ENCODE measurements at places on chromosomes 12 and 14. TPM values are rescaled to one million over a fixed set of nuclear protein-coding genes. Genes with fewer than 3 reads are reported as not detected.

The PZP gene
- total RNA-seq = 0.13 TPM

The CD4 gene
- 4.9 TPM for total RNA-seq

DNA sequence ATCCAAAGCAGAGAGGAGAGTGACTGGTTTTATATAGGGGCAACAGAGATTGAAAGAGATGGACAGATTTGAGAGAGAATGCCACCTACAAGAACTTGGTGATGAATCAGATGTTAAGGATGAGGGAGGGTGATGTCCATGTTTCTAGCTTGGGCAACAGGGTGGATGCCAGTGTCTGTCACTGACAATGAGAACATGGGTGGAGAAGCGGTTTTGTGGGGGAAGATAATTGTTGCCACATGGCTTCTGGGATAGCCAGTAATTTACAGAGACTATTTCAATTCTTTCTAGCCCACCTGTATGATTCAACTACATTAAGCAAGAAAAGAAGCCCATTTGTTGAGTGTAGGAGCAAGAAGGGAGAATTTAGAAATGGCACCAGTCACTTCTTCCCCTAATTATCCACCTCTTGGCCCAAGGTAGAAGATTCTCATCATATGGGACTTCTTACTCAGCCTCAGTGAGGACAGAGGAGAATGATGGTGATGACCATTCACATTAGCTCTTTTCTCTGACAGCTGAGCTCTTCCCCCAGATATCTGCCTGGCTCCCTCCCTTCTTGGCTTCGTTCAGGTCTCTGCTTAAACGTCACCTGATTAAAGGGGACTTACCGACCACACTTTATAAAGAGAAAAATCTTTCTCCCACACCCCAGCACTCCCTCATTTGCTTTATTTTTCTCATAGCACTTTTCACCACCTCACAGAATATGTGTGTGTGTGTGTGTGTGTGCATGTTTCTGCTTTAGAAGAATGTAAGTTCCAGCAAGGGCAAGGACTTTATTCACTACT, 117.8 kb downstream of the DUSP6 start:
- H3K36me3 ChIP-seq = no peaks in the 10 kb centered on the region
- H3K27me3 ChIP-seq = no peaks in the 10 kb centered on the region
- DNase-seq = no peak
- H3K4me3 ChIP-seq = no peak overlapping the region

The GSG1 gene
- total RNA-seq = not detected

- H3K36me3 ChIP-seq = no peaks in the 10 kb centered on the region
- no peak overlapping the region for H3K27ac ChIP-seq
- no peak overlapping the region for H3K4me3 ChIP-seq
Measured at GRCh38 chr12:119375883-119376190, 41.3 kb downstream of the CCDC60 start.

DNA sequence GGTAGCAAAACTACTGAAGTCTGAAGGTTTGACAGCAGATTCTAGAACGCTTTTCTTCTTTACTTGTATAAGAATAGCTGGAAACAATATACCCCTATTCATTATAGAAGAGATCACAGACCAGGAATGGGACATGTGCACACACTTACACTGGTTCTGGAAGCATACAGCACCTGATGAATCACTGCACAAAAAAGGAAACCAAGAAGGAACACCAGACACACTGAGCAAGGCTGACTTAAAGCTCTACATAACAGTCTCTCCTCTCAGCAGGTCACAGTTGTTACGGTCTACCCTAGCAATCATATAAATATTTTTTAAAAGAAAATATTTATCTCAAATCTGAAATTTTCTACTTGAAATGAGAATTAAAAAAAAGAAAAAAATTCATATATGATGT, 13.5 kb downstream of the ATP2B1 start:
- H3K4me1 ChIP-seq = peaks cover 67% of the 10 kb centered on the region
- peak overlapping the region; percentile 41 for H3K4me3 ChIP-seq
- peak overlapping the region; percentile 74 for H3K27ac ChIP-seq
- H3K27me3 ChIP-seq = no peaks in the 10 kb centered on the region
- DNase-seq = no peak

GRCh38 chr12:75876832-75877762, 154.5 kb downstream of the PHLDA1 start:
- no peaks in the 10 kb centered on the region for H3K36me3 ChIP-seq
- H3K4me3 ChIP-seq = no peak overlapping the region
- DNase-seq = no peak
- H3K27ac ChIP-seq = no peak overlapping the region
- H3K4me1 ChIP-seq = no peaks in the 10 kb centered on the region

- DNase-seq = no peak
- no peak overlapping the region for H3K4me3 ChIP-seq
- H3K4me1 ChIP-seq = no peaks in the 10 kb centered on the region
- peaks cover 76% of the 10 kb centered on the region for H3K36me3 ChIP-seq
- no peak overlapping the region for H3K27ac ChIP-seq
- H3K27me3 ChIP-seq = no peaks in the 10 kb centered on the region
Measured at GRCh38 chr14:99407416-99407815, 73.2 kb downstream of the SETD3 start.

- H3K27me3 ChIP-seq = no peaks in the 10 kb centered on the region
- DNase-seq = peak; percentile 85
- H3K36me3 ChIP-seq = no peaks in the 10 kb centered on the region
Measured at GRCh38 chr12:104215638-104216297, at the start of gene TXNRD1. TSS of gene TXNRD1 (plus strand) at chr12:104215779. CDS start at chr12:104215803, 24 bp downstream.

The CLEC1A gene
- 3.8 TPM for total RNA-seq

The KRT71 gene
- not detected for total RNA-seq

DNA sequence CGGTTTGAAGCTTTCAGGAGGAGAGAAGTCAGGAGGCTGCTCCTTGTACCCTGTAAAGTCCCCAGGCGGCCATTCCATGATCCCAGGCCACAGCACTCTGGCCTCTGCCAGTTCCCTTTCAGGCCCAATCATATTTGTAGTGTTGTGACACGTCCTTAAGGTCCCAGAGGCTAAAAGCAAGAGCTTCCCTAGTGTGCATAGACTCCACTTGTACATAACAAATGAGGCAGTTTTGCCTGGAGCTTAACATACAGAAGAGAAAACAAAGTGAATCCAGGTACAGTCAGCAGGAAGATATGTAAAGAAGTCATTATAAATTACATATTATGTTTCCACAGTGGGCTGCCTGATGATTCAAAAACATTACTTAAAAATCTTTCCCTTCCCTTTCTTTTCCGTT, 81.1 kb upstream of the RPH3A start:
- H3K27ac ChIP-seq = no peak overlapping the region
- H3K27me3 ChIP-seq = peaks cover 3% of the 10 kb centered on the region
- H3K4me1 ChIP-seq = no peaks in the 10 kb centered on the region
- DNase-seq = no peak
- H3K4me3 ChIP-seq = no peak overlapping the region

DNA sequence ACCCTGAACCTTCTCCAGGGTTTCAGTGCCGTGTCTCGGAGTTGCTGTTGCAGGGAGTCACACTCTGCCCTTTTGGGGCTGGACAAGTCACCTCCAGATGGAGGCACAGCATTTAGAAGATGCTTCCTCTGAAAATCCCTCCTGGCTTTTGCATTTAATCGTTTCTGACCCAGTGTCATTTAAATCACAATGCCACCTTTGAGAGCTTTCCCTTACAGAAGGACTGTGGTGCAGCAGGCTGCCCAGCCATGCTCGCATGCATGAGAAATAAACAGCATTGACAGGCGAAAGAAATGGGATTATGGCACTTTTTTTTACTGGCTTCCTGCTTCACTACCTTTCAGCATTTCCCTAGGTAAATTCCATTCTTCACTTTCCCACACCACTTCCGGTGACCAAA, 113.4 kb upstream of the DYRK2 start:
- no peak overlapping the region for H3K27ac ChIP-seq
- H3K27me3 ChIP-seq = no peaks in the 10 kb centered on the region
- no peaks in the 10 kb centered on the region for H3K36me3 ChIP-seq
- no peak overlapping the region for H3K4me3 ChIP-seq
- no peak for DNase-seq
- H3K4me1 ChIP-seq = no peaks in the 10 kb centered on the region

DNA sequence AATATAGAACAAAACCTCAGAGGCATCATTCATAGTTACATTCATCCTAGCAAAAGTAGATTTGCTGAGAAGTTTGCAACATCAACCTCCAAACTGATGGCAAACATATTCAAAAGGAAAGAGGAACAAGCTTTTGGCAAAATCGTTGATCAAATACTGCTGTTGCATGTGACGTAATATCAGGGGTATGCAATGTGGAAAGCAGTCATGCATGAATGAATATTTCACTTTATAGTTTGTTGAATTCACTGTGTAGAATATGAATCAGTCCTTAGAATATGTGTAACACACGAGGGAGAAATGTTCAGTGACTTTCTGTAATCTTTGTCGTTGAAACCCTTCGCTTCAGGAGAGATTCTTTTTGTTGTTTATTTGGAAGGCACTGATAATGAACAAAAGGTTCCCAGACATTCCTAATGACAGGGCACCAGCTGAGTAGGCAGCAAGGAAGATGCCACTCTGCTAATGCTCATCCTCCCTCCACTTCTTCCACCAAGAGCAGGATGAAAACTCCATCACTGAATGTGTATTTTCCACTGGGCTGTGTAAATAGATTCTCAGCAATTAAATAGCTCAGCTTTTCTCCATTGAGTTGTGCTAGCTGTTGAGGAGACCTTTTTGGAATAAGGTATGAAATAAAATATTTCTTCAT, 126.1 kb downstream of the PELI2 start:
- H3K27me3 ChIP-seq = no peaks in the 10 kb centered on the region
- no peak overlapping the region for H3K4me3 ChIP-seq
- no peak overlapping the region for H3K27ac ChIP-seq
- no peaks in the 10 kb centered on the region for H3K4me1 ChIP-seq

DNA sequence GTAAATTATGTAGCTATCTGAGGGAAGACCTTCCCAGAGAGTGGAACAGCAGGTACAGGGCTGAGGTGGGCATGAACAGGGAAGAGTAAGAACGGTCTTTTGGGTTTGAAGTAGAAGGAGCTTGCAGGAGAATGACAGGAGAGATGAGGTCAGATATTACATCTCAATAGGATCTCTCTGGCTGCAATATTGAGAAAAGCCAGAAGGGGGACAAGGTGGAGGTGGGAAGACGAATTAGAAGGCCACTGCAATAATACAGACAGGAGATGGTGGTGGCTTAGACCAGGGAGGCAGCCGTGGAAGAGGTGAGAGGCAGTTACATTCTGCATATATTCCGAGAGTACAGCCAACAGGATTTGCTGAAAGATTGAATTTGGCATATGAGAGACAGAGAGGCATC, 310.2 kb downstream of the APAF1 start:
- no peak overlapping the region for H3K4me3 ChIP-seq
- H3K27me3 ChIP-seq = no peaks in the 10 kb centered on the region
- DNase-seq = no peak
- H3K27ac ChIP-seq = no peak overlapping the region
- no peaks in the 10 kb centered on the region for H3K36me3 ChIP-seq

GRCh38 chr12:52212701-52213563, 20.1 kb upstream of the KRT7 start:
- peaks cover 4% of the 10 kb centered on the region for H3K4me1 ChIP-seq
- no peak overlapping the region for H3K27ac ChIP-seq
- no peak overlapping the region for H3K4me3 ChIP-seq
- H3K36me3 ChIP-seq = no peaks in the 10 kb centered on the region
- no peaks in the 10 kb centered on the region for H3K27me3 ChIP-seq

DNA sequence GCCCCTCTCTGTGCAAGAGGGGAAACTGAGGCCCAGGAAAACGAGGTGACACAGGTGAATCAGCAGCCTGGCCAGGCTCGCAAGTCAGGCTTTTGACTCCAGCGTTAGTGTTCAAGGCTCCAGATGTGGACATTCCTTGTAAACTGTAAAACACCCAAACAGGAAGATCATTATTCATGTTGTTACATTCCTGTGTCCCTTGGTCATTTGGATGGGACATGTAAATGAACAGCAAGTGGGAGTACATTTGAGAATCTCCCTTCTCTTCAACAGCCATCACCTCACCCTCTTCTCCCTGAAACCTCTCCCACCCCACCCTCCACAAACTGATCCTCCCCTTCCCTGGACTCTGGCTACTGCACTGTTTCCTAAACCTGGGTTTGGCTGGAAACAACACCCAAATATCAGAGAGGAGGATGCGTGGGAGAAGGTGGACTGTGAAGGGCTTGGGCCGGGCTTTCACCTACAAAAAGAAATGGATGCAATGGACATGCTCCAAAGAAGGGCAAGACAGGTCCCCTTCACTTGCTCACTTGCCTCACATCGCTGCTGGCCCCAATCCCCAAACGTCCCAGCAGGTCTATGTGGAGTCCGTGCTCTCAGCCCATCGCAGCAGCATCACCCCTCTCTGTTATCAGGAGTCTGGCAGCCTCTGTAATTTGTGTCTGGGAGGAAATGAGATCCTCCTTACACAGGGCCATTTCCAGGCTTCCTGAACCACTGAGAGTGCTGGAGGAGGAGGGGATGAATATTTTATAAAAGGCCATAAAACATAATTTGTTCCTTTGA, 76.7 kb downstream of the GALNT8 start:
- no peaks in the 10 kb centered on the region for H3K4me1 ChIP-seq
- no peak overlapping the region for H3K27ac ChIP-seq
- no peak for DNase-seq
- H3K4me3 ChIP-seq = no peak overlapping the region

The WNT1 gene
- not detected for total RNA-seq

GRCh38 chr12:94563286-94563685, 87.1 kb downstream of the TMCC3 start:
- H3K27me3 ChIP-seq = no peaks in the 10 kb centered on the region
- peaks cover under 1% of the 10 kb centered on the region for H3K36me3 ChIP-seq
- no peak for DNase-seq
- H3K4me3 ChIP-seq = no peak overlapping the region
- H3K27ac ChIP-seq = no peak overlapping the region

DNA sequence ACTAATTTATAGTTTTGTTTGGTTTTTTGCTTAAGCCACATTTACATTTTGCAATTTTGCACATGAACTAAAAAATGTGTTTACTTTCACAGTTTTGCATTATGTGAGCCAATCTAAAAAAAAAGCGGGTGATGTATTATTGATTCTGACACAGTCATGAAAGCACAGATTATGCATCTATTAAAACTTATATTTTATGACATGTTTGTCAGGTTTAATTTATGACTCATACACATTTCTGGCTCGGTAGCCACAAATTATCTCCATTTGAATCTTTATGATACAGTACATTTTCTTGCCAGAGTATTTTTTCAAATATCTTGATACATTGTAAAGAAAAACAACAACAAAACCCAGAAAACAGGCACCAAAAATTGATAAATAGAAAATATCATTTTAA, 280.4 kb upstream of the GRIP1 start:
- H3K27me3 ChIP-seq = no peaks in the 10 kb centered on the region
- H3K4me1 ChIP-seq = no peaks in the 10 kb centered on the region
- H3K4me3 ChIP-seq = no peak overlapping the region
- H3K27ac ChIP-seq = no peak overlapping the region

The SERPINA12 gene
- not detected for total RNA-seq

The POTEG gene
- total RNA-seq = not detected
